ENCODE measurements at places on chromosomes 1 and 21.

- no peak for DNase-seq
Measured at GRCh38 chr1:85494904-85495266, 29.9 kb upstream of the DDAH1 start.

- DNase-seq, result no peak
Measured at GRCh38 chr1:1758059-1758621, 20.1 kb downstream of the NADK start.

- no peak for DNase-seq
Measured at GRCh38 chr1:212987702-212988322, 27.9 kb downstream of the ANGEL2 start.

GRCh38 chr1:245888809-245889208 is 618.3 kb downstream of the SMYD3 start:
- peak; percentile 44 for DNase-seq

DNA sequence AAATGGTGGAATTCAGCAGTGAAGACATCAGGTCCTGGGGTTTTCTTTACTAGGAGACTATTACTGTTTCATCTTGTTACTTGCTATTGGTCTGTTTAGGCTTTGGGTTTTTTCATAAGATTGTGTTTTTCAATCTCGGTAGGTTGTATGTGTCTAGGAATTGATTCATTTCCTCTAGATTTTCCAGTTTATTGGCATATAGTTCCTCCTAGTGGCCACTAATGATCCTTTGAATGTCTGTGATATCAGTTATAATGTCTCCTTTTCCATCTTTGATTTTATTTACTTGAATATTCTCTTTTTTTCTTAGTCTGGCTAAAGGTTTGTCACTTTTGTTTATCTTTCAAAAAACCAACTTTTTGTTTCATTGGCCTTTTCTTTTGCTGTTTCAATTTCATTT is 233.0 kb downstream of the RWDD3 start:
- DNase-seq, result no peak

GRCh38 chr1:160971618-160972056 is 17.0 kb upstream of the ITLN2 start:
- no peak for DNase-seq

GRCh38 chr1:66546047-66546810 is 12.3 kb downstream of the SGIP1 start:
- DNase-seq, result no peak

DNA sequence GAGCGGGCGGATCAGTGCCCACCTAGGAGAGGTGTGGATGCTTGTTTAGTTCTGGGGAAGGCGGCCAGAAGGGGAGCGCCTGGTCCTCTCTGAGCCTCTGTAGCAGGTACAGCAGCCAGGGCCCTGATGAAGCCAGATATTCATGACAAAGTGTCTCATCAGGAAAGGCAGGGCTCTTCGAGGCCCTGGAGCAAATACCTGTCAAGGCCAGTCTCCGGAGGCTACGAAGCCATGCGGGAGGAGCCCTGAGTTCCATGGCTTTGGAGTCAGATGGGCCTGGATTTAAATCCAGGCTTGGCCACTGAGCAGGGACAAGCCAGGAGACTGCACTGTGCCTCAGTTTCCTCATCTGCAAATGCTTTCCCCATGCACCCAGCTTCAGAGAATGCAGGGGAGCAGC is 25.4 kb upstream of the GPR153 start:
- DNase-seq, result no peak

GRCh38 chr1:228120857-228121489 is 11.9 kb upstream of the MRPL55 start:
- DNase-seq, result no peak

DNA sequence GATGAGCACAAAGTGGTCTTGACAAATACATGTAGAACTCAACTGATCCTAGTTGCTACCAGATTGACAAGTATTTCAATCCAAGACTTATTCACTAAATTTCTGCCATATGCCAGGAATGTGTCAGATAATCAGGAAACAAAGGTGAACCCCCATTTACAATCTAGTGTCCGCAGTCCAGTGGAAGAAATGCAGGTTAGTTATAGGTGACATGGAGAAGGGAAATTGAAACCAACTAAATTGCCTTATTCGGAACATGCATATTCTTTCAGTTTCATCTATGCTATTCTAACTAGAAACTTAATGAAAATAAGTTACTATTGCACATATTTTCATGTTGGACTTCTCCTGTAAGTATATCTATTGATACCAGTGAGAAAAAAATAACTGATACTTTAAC is 209.4 kb downstream of the COL24A1 start:
- no peak for DNase-seq
